ENCODE measurements at places on chromosomes 5 and 9. TPM values are rescaled to one million over a fixed set of nuclear protein-coding genes. Genes with fewer than 3 reads are reported as not detected.

Gene PFN3
- not detected for total RNA-seq

Gene RPL12
- total RNA-seq: 2,755 TPM

Gene SLC35D2
- total RNA-seq: 14.0 TPM

Gene SLC34A3
- total RNA-seq: 0.14 TPM

Gene C5orf34
- total RNA-seq: 21.7 TPM

Gene AK8
- 0.63 TPM for total RNA-seq

Gene LHX3
- 0.17 TPM for total RNA-seq

Gene C5orf52
- total RNA-seq: not detected

Gene CDH18
- total RNA-seq: not detected

Gene HACD4
- total RNA-seq: 1.8 TPM

DNA sequence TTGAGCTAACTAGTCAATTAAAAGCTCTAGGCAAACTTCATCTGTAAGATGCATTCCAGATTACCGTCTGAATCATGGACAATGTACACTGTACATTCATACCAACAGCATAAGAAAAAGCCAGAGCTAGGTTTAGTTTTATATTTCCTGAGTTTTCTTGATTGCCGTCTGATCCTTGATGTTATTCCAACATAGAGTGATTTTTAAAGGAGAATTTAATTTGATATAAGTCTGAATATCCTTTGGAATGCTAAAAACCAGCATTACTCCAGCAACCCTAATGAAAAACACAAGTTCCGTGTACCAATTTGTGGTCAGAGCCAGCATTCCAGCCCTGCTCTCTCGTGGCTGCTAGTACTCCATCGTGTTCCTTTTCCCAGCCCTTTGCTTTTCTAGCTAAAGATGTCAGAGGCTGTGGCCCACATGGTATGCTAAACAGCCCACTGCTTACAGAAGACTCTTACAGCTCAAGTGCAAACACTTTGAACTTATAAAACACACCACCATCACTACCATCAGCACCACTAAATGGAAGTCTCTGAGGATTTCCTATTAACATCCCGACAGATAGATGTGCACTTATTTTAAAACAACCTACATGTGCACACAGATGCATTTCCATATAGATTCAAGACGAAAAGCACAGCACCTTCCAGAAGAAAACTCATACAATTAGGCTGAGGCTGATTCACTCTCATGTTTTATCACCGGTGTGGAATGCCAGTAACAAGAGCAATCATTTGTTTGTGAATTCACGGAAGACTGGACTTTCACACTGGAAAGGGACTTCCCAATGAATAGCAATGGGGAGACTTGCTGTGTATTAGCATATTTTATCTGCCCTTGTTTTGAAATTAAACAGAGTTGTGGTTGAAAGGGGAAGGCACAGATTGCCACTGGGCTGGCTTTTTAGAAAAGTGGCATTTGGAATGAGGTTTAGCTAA, 246.9 kb upstream of the GAS1 start:
- DNase-seq: no peak

- no peak for DNase-seq
Observed at GRCh38 chr5:125926172-125926571, 497.0 kb upstream of the GRAMD2B start.

GRCh38 chr9:126721564-126721981, 83.3 kb upstream of the ZBTB43 start:
- DNase-seq: no peak

- DNase-seq: no peak
Observed at GRCh38 chr5:159104051-159104651, 4.4 kb upstream of the EBF1 start.

- no peak for DNase-seq
Observed at GRCh38 chr5:154962494-154962893, 21.6 kb downstream of the MRPL22 start.

- no peak for DNase-seq
Observed at GRCh38 chr5:166349046-166349445, 1942.4 kb upstream of the WWC1 start.

GRCh38 chr5:135660826-135661575, 82.2 kb upstream of the CXCL14 start:
- no peak for DNase-seq

DNA sequence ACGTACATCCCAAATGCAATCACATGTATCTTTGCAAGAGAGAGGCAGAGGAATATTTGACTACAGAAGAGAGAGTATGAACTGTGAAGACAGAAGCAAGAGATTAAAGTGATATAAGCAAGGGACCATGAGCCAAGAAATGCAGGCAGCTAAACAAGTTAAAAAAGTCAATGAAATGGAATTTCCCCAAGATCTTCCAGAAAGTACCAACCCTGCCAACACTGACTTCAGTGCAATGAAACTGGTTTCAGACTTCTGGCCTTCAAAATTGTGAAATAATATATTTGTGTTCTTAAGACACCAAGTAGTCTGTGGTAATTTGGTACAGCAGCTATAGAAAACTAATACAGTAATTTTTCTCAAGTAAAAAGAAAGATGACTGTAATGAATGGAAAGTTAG, 20.9 kb downstream of the FOXI1 start:
- DNase-seq: no peak

DNA sequence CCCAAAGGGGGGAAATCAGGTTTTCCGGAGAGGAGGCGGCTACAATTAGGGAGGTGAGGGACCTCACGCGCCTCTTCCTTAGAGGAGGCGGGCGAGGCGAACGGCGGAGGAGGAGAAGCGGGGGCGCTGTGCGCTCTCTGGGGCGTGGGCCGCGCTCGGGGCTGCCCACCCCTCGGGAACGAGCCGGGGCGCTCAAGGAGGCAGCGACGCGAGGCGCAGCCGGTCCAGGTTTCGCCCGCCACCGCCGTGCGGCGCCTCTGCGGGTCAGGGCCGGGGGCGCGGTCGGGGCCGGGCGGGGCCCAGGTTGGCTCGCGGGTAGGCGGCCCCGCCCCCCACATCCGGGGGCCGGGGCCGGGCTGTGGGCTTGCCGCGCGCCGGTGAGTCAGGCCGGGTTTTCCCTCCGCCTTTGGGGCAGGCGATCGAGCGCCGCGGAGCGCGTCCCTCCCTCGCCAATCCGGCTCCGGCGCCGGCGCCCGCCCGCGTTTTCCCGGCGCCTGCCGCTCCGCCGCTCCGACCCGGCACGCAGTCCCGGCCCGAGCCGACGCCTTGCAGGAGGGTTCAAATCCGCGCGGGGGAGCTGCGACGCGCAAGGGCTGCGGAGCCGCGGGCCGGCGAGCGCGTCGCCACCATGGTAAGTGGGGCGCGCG, at the start of gene N4BP3:
Gene N4BP3 (plus strand): TSS at position 392 of the 647 bp plus-strand sequence. CDS start 6,052 bp downstream, outside the sequence.
- DNase-seq: peak; percentile 91

DNA sequence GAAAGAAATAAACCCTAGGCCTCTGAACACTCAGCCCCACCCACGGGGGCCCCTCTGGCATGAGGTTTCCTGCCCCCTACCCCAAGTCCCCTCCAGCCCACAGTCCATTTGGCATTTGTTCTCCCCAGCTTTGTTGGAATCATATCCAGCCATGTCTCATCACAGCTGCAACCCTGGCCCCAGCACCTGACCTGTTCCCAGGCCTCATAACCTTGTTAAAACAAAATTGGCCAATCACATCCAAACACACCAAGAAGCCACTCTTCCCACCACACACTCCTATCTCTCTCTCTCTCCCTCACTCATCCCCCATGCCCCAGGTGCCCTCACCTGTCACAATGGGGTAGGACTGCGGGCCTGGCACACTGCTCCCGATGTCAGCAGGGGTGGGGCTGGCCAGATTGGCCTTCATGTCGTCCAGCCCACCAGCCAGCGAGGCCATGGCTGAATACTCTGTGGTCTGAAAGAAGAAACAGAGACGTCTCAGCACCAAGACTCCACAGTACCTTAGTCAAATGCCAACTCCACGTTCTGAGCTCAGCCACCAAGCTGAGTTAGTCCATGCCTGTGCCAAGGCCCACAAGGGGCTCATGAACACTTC, 110.9 kb downstream of the PAX5 start:
- DNase-seq: no peak

DNA sequence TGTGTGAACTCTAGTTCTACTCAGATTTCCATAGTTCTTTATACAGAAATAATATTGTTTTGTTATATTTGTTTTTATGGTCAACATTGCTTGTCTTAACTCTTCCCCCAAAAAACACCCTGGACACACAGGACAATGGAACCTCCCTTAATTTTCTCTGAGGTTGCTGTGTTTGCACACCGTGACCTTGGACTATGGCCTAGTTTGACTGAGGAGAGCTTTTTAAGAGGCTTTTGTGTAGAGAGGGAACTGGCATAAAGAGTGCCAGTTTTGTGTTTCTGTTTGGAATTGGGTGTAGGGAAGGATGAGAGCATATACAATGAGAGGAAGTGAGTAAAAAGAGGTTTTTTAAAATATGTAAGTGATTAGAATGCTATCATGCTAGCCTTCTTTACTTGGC, 101.1 kb upstream of the MEF2C start:
- no peak for DNase-seq

GRCh38 chr5:68644971-68645370, 429.4 kb downstream of the PIK3R1 start:
- no peak for DNase-seq

DNA sequence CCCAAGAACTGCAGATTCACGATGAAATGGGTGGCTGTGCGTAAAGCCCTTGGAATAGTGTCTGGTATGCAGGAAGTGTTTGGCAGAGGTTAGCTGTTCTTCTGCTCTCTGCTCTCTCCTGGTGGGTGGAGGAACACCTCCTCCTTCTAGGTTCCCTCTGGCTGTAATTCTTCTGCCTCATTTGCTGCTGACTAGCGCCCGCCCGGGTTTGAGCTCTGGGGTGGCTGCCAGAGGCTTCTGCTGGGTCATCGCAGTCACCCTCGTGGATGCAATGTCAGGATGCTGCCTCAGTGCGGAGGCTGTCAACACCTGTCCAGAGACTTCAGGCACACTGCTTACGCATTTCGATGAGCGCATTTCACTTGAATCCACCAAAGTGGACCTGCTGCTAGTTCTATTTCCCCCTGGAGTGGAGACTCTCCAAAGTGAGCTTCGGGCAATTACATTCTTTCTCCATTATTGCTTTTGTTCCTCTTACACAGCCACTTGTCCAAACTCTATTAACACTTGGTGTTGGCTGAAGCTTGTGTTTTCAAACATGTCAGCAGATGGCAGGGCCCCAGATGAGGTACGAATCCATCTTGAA, 11.7 kb downstream of the DOCK2 start:
- no peak for DNase-seq

DNA sequence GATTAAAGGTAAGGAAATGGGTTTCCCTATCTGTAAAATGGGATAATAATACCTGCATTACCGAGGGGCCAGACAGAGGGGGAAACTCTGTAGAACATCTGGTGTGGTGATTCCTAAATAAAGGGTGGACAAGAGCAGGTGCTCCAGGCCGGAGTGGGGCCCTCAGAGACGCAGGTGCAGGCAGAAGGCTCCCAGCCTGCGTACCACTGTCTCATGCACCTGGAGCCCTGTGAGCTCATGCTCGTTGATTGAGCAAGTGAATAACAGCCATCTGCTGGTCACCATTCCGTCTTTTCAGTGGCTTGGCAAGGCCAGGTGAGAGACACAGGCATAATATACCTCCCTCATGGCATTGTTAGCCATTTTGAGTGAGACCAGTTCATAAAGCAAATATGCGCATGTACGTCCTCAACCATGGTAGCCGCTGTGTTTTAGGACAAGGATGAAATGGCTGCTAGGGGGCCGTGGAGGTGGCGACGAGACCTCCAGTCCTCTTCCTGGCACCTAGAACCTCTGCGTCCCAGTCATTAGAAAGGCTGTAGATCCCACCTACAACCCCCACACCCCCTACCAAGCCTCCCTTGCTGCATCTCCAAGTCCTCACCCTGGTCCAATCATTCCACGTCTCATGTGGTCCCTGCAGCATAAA, 198.0 kb upstream of the MVB12B start:
- DNase-seq: no peak

GRCh38 chr9:130948266-130948665, 9.2 kb upstream of the FIBCD1 start:
- DNase-seq: no peak

GRCh38 chr5:62341783-62342475, 35.9 kb downstream of the KIF2A start:
- peak; percentile 11 for DNase-seq

- DNase-seq: no peak
Observed at GRCh38 chr9:115106642-115107041, 11.3 kb downstream of the TNC start.

- no peak for DNase-seq
Observed at GRCh38 chr5:67235399-67236110, 39.0 kb upstream of the CD180 start.

- DNase-seq: no peak
Observed at GRCh38 chr5:146645342-146645741, 129.4 kb upstream of the GPR151 start.

GRCh38 chr9:36470643-36471290, 70.7 kb upstream of the RNF38 start:
- DNase-seq: peak; percentile 71

- no peak for DNase-seq
Observed at GRCh38 chr5:121962958-121963357, 1.2 kb downstream of the SRFBP1 start.

DNA sequence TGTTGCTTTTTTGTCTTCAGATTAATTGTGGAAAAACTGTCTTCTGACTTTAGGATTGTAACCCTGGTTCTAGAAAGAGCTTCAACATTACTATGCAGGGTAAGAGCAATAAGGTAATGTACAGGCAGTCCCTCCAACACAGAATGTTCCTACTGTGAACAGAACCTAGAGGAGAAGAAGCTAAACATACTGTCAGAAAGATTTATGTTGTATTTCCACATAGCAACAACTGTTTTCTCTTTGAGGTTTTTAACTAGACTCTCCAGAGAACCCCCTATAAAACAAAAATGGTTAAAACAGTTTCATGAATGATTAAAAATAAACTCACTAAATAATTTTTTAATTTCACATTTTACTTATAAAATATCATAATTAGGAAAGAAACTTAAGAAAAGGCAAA, 64.3 kb upstream of the NAA35 start:
- no peak for DNase-seq

DNA sequence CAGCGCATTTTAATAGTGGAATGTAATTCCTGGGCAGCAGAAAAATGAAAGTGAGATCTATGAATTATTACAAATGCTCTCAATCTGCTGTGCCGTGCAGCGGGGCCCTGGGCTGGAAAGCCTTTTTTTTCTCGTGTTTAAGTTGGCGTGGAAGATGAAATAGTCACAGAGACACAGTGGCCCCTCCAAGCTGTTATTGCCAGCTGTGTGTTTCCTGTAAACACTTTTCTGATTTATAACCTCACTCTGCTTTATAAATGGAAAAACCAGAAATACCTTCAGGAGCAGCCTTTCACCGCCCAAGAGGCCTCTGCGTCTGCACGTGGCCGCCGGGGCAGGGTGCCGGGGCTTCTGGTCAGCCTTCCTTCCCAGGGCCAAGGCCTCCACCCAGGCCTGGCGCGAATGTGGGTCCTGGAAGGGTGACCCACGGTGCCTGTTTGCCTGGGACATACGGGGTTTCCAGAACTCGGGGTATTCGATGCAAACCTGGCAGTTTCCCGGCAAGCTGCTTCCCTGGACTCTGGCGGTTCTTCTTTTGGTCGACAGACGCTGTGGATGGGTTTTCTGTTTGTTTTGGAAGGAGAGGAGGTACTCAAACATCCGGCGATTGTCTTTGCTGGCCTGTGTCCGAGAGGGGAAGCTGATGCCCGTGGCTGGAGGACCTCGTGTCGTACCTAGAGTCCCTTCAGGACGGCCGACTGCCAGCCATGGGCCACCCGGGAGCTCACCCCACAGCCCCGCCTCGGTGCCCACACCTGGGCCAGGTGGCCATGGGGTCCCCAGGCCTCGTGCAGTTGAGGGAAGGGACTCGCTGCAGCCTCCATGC, 256.7 kb downstream of the PARP8 start:
- DNase-seq: no peak

GRCh38 chr5:124869426-124870033, 123.1 kb upstream of the ZNF608 start:
- no peak for DNase-seq

Data from activated T-cell treated with anti-CD3 and anti-CD28 coated beads, Interleukin-2, amount 50 U/mL, for 72 hours (primary cell).